ENCODE measurements at places on chromosomes 16 and 17.

DNA sequence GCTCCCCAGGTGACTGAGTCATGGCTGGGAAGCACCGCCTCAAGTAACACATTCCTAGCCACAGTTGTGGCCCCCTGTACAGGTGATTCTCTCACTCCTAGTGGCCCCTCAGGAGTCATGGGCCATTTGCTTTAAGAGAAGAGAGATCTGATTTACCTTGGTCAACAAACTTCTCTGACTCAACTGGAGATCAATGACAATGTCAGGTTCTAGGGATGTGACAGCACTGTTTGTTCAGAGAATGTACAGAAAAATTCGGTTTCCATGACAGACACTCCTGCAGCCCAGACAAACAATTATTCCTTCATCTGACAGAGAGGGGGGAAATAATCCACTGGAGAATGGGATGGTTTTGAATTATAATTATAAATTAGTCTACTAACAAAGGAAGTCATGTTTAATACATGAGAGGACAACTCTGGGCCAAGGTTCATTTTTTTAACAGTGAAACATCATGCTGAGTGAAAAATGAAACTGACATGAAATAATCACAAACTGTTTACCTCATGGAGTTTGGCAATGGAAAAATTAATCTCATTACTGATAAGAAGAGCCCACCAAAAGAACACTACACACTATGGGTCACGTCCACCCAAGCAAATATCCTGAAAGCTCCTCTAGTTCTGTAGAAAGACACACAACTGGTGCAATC is 9.7 kb downstream of the ERN1 start:
- no peak for DNase-seq

- no peak for DNase-seq
These were observed 32.2 kb upstream of the ABCA3 start for GRCh38 chr16:2372684-2373083.

- no peak for DNase-seq
These were observed 161.5 kb upstream of the CACNG3 start for GRCh38 chr16:24094660-24095059.

GRCh38 chr16:73056921-73057290 is 9.0 kb upstream of the ZFHX3 start:
- peak; percentile 79 for DNase-seq

DNA sequence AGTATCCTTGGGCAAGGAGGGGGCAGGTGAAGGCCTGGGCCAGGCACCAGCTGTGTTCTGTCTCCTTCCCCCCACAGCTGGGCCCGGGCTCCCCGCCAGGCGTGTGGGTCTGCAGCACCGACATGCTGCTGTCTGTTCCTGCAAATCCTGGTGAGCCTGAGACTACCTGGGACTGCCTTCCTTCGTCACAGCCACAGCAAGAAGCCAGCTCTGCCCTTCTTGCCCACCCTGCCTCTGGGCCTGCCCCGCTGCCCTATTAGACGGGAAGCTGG is 12.3 kb downstream of the FCSK start:
- DNase-seq, result no peak

GRCh38 chr17:248337-249235 is 67.1 kb upstream of the DOC2B start:
- no peak for DNase-seq

DNA sequence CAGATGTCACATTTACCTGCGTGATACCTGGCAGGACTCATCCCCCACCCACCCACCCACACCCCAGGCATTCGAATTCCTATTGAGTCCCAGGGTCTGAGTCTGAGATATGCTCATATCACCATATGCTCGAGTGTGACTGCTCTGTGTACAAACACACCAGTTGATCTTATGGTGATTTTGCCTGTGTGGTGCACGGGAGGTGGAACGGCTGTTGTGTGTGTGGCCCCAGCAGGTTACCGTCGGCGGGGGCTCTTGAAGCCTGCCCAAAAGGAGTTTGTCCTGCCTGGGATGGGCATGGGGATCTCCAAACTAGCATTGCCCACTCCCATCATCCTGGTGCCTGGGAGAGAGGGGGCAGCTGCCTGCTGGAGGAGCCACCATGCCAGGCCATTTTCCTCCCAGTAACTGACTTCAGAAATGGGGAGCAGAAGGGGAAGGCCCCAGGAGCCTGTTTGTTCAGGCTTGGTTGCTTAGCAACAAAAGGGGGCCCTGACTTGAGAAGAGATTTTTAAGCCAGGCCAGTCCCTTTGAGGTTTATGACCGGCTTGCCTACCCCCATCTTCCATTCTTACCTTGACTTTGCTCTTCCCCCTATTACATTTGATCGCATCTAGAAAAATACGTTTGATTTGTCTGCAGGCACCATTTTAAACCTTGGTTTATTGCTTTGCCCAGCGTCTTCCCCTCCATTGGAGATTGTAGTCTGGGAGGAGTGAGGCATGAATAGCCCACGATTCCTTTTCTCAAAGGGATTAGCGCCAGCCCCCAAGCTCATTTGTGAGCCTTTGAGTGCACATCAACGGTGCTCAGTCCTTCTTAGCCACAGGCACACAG is 217.7 kb downstream of the CCDC182 start:
- peak; percentile 89 for DNase-seq

Measured in HAP-1 (cell line).